ENCODE measurements at places on chromosomes 12 and 14.

DNA sequence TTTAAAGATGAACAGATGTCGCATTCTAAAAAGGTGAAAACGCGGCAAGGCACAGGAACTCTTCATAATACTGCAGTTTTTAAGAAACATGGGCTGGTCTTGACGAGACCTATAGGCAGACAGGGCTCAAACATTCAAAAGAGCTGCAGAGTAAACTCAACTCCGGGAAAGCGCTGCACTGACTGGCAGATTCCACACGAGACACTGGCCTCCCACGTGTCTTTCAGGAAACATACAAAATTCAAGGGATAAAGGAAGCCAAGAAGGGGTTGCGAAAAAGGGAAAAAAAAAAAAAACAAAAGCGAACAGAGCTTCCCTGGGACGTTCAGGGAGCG is 614 bp upstream of the ARF6 start:
- DNase-seq, result no peak

- DNase-seq, result no peak
Observed at GRCh38 chr14:99609245-99610170, 5.5 kb upstream of the CCDC85C start.

- no peak for DNase-seq
Observed at GRCh38 chr14:76490735-76491134, 114.8 kb downstream of the ESRRB start.

GRCh38 chr14:34794941-34795340 is 80.2 kb downstream of the BAZ1A start:
- no peak for DNase-seq

GRCh38 chr14:104856869-104857860 is 7.9 kb upstream of the CEP170B start:
- no peak for DNase-seq

GRCh38 chr12:115864396-115864795 is 413.1 kb downstream of the MED13L start:
- DNase-seq, result no peak

- DNase-seq, result peak; percentile 85
Observed at GRCh38 chr12:51424662-51425539, at the start of gene SLC4A8. Gene SLC4A8 (plus strand): TSS chr12:51424831. CDS start chr12:51424988, 157 bp downstream.

DNA sequence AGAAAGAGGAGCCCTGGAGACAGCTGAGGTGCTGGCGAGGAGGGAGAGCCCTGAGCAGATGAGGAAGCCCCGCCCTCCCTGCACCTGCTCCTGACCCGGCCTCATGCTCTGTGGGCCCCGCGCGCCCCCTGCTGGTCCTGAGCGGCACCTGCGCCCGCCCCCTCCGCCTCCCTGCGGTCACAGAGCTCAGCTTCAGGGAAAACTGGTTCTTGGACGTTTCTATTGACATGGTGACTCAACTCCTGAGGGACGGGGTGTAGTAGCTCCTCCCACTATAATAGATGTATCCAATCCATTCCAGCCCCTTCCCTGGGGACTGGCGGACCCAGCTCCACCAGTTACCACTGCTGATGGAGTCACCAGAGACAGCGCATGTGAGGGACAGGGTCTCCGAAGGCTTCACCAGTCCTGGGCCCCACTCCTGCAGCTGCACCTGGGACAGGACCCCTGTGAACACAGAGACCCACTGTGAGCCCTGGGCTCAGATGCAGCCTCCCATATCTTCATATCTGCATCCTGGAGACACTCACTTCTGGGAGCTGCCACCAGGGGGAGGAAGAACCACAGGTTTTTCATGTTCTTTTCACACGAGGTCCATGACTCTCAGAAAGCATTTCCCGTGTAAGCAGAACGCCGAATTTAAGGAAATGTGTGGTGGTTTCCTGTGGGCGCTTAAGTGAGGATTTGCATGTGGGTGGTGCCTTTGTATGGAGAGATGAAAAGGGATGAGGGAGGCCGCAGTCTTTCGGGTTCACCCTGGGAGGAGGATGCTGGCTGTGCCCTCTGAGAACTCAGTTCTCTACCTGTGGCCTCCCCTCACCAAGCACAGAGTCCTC is 1346.4 kb downstream of the TMEM121 start:
- peak; percentile 49 for DNase-seq

DNA sequence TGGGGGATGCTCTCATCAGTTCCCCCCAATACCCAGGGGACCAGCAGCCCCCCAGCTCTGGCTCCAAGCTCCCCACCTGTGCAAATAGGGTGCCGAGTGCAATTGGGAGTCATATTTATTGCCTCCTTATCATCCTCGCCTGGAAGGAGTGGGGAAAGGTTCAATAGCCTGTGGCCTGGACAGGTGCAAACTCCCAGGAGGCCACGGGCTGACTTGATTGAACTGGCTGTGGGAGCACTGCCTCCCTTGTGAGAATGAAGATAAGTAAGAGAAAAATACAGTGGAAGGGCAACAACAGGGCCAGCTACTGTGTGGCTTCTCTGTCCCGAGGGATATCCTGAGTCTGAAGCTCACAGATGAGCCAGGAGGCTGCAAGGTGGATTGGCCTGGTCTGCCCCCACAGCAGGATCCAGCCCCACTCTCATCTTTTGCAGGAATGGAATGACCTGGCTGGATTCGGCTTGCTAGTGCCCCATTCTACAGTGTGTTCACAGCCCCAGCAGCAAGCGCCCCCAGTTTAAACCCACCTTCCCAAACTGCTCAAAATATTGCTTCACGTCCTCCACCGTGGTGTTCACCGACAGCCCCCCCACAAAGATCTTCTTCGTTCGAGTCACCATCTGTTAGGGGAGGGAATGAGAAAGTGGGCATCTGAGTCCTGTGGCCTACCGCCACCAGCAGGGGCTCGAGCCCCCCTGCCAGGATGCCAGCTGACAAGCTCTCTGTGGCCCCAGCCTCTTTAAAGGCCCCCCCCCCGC is 6.3 kb downstream of the MSI1 start:
- no peak for DNase-seq

- no peak for DNase-seq
Observed at GRCh38 chr14:35362450-35362849, 42.1 kb downstream of the NFKBIA start.

DNA sequence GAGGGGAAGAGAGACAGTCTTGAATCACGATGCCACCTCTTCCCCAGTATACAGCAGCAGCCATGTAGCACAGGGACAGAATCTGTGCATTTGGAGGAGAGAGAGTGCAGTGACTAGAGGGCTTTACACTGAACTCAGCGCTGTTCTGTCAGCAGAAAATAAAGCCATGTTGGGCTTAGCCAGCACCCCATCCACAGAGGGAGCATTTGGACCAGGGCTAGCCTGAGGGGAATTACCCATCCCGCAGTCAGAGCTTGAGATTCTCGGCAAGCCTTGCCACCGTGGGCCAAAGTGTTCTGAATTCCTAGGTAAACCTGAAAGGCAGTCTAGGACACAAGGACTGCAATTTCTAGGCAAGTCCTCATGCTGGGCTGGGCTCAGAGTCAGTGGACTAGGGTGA is 120.4 kb upstream of the CNOT2 start:
- no peak for DNase-seq

- DNase-seq, result no peak
Observed at GRCh38 chr14:26870722-26871617, 273.1 kb upstream of the NOVA1 start.

- no peak for DNase-seq
Observed at GRCh38 chr14:49930720-49931119, 37.8 kb downstream of the ARF6 start.

GRCh38 chr12:87270919-87271318 is 758.3 kb downstream of the C12orf50 start:
- no peak for DNase-seq

DNA sequence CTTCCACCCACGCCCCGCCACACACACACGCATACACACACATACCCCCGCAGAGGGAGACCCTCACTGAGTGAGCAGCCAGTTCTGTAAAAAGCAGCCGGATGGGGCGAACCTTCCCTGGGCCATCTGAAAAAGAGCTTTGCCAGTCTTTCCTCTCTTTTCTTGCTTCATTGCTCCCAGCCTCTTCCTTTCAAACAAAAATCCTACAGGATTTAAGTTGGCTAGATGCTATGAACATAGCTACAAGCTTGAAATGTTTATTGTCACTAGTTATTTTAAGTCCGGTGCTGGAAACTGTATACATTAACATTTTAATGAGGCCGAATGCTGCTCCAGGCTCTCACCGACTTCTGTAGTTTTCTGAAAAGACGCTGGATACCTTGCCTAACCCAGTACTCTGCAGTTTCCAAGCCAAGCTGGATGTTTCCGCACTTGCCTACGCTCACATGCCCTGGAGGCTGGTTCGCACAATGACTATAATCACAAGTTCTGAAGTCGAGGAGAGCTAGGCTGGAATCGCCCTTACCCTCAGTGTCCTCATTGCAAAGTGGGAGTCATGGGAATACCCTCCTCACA is 39.2 kb downstream of the LTBP2 start:
- no peak for DNase-seq

All from T-helper 2 cell (primary cell).